CD4-positive, alpha-beta T cell treated with Interleukin-12 subunit alpha and Interleukin-12 subunit beta, for 1 hour (primary cell): ENCODE measurements at places on chromosomes 2 and 18.

DNA sequence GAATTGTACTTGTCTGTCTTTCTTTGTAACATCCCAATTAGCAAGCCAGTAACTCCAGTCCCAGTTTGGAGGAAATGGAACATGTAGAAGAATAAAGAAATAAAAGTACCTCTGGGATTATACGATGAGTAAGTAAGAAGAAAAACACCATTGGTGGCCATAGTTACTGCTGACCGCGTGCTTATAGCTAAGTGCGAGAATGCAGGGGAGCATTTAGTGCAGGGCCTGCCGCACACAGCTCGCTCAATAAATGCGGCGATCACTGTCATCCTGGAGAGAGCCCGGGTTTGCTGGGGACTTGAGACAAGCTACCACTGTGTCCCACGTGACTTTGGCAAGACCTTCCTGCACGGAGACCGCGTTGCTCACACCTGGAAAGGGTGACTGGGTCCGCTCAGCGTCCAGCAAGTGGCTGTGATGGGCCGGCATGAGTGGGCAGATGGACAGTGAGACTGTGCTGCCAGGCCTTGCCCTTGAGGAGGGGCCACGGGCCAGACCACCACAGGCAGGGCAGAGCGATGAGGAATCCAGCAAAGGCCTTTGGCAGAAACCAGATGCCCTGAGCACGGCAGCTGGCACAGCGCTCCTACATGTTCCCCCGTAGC lies 54.8 kb downstream of the ADI1 start:
- no peak for DNase-seq

- no peak for DNase-seq
Measured at GRCh38 chr2:227000123-227000522, 163.9 kb downstream of the COL4A4 start.

- DNase-seq, result no peak
Measured at GRCh38 chr2:144678736-144679135, 158.8 kb upstream of the ZEB2 start.

GRCh38 chr2:133097666-133098065 lies 427.7 kb upstream of the LYPD1 start:
- DNase-seq, result no peak

- DNase-seq, result no peak
Measured at GRCh38 chr2:234198976-234199375, 148.5 kb downstream of the SPP2 start.
